ENCODE measurements at places on chromosomes 2 and 18.

- no peak for DNase-seq
Observed at GRCh38 chr2:138209009-138209408, 244.7 kb downstream of the HNMT start.

DNA sequence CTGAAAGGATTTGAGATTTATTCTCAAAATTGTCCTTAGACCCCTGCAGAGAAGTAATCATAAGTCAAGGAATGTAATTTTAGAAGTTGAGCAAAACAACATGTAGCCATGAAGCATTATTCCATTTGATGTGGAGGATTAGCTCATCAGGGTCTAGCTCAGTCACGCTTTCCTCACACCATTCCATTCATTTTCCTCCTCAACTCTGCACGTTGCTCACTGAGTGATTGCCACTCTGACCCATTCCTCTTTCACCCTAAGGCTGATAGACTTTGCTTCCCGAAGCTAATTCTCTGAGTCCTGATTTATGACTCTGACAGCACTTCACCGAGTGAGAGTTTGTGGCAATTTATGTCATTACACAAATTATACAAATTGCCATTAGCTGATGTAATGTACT lies 820.6 kb upstream of the PIK3C3 start:
- peak; percentile 46 for DNase-seq

DNA sequence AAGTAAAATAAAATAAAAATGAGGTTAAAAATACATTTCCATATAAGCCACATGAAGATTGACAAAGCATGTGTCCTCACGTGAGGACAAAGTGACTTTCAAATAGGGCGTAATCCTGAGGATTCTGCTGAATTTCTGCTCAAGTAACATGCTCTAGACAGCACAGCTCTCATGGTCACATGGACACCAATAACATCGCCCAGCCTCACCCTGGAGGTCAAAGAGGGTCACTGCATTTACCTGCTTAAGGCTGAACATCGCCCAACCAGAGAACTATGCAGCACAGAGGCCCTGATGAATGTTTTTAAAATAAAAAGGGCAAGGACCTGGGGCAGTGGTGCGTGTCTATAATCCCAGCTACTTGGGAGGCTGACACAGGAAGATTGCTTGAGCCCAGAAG lies 30.2 kb downstream of the TGFBRAP1 start:
- no peak for DNase-seq

DNA sequence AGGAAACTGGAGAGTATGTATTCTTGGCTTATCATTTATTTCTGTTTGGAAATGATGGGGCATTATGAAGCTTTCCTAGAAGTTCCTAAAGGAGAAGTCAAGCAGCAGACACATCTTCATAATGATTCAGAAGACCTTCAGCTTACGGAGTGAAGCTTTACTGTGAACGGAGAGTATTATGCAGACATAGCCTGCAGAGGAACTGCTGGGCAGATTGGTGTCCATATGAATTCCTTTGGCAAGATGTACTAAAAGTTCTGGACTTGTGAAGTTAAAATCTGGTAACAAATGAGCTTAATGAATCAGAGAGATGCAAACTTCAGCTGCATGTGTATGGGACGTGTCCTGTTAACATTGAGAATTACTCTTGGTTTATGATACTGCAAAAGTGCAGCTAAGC lies 60.1 kb downstream of the NABP1 start:
- DNase-seq: no peak

- DNase-seq: no peak
Observed at GRCh38 chr2:66571918-66572317, 137.0 kb downstream of the MEIS1 start.

GRCh38 chr2:134583462-134583861 lies 135.3 kb downstream of the TMEM163 start:
- no peak for DNase-seq

GRCh38 chr2:65407240-65407639 lies 25.2 kb downstream of the SPRED2 start:
- no peak for DNase-seq

DNA sequence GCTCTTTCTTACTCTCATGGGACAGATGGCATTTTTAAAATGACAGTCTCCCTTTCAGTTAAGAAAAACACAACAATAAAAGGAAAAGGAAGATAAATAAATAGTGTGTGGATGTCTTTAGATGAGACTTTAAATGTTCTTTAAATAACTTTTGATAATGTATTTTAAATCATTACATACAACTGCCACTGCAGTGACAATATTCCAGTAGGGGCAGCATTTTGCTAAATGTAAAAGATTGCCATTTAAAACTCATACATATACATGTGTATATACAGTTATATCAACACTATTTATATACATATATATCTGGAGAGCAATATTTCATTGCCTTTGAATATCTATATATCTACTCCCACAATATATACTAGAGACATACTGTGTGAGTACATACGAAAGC lies 90.7 kb downstream of the INO80D start:
- no peak for DNase-seq

DNA sequence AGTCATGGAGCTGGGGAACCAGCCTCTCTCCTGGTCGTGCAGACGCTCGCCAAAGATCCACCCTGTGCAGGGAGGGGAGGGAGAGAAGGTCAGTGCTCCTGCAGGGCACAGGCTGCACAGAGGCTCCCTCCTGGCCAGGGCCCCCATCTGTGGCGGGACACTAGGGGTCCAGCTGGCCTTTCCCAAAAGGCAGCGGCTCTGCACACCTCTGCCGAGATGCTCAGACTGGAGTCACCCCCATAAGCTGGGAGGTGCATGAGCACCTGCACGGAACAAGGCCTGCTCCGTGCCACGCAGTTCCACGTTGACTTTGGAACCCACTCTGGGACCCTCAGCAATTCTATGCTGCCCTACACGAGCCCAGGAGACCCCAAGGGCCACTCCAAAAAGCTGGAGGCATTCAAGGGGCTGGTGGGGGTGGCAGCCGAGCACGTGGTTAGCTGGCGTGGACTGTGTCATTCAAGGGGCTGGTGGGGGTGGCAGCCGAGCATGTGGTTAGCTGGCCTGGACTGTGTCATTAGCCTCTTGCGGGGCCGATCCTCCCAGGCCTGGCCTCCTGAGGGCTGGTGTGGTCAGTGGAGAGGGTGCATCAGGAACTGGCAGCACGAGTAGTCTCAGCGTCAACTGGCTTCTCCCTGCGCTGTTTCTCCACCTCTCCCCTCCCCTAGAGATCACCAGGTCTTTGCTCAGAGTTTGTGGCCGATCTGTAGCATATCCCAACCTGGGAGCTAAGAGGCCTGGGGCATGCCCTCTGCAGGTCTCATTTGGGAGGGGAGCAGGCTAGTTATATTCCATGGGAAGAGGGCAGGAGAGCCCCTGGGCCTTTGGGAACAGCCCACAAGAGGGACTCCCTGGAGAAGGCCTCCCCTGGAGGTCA lies 9.8 kb downstream of the SNORC start:
- no peak for DNase-seq

- DNase-seq: no peak
Observed at GRCh38 chr18:44508474-44508873, 172.2 kb upstream of the SETBP1 start.

DNA sequence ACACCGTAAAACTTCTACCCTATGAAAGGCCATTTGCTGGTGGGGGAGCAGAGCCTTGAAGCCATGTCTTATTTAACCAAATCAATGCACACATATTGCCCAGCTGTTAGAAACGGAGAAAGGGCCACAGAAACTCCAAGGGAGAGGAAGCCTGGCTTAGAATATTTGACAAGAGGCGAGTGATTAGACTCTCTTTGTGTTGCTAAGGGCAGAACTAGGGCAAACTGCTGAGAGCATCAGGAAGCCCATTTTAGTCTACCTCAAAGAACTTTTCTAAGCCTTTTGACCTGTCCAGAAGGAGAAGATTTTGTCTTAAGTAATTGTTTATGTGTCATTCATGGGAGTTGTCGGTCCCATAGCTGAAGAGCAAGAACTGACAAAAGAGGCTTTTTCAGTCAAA lies 54.4 kb upstream of the CELF4 start:
- DNase-seq: no peak

DNA sequence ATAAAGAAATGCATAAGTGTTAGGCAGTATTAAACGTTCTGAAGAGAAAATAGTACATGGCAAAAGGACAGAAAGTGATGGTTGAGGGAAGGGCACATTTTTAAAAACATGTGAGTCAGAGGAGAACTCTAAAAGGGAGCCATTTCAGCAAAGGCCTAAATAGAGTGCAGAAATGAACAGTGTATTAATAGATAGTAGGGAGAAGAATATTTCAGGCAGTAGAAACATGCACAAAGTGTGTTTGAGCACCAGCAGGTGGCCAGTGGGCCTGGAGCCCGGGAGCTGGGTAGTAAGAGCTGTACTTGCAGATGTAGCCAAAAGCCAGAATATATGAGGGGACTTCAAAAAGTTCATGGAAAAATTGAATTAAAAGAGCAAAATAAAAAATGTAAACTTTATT lies 288.1 kb upstream of the FIGN start:
- no peak for DNase-seq

DNA sequence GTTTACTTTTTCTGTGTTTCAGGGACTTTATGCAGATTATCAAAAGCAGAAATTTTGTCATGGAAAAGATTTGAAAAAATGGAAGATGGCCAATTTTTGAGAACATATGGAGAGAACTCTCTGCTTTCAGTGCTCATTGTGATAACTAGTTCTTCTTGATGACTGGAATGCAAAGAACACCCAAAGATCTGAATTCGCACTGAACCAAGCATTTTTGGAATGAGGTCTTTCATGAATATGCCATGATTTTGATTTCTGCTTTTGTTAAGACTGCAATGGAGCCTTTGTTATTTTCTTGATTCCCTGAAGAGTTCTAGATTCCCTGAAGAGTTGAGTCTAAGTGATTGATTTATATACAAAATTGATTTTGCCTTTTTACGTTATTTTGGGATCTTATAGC lies 124.1 kb downstream of the FMNL2 start:
- no peak for DNase-seq

DNA sequence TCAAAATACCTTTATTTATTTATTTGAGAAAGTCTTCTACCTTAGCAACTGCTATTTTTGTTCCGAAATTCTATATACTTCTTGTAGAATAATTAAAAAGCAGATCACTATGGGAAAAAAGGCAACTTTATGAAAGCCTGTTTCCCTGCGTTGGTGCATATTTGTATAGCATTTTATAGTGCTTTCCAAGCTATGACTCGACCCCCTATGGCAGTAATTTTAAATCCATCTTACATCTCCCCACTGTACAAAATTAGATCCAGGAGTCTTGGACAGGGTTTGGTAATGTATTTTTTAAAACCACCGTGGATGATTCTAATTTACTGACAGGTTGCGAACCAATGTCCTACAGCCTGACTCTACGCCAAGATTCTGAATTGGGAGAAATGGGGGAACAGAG lies 10.1 kb downstream of the TANK start:
- no peak for DNase-seq

- no peak for DNase-seq
Observed at GRCh38 chr2:37851828-37852584, 73.1 kb upstream of the RMDN2 start.

- DNase-seq: no peak
Observed at GRCh38 chr2:38485734-38486133, 108.7 kb upstream of the ATL2 start.

GRCh38 chr2:225788571-225789094 lies 389.1 kb downstream of the NYAP2 start:
- no peak for DNase-seq

GRCh38 chr2:88159955-88160415 lies 10.2 kb upstream of the THNSL2 start:
- DNase-seq: peak; percentile 56

- no peak for DNase-seq
Observed at GRCh38 chr2:30484995-30485394, 37.9 kb downstream of the LCLAT1 start.

- DNase-seq: no peak
Observed at GRCh38 chr2:34305587-34305986, 706.5 kb upstream of the FAM98A start.

DNA sequence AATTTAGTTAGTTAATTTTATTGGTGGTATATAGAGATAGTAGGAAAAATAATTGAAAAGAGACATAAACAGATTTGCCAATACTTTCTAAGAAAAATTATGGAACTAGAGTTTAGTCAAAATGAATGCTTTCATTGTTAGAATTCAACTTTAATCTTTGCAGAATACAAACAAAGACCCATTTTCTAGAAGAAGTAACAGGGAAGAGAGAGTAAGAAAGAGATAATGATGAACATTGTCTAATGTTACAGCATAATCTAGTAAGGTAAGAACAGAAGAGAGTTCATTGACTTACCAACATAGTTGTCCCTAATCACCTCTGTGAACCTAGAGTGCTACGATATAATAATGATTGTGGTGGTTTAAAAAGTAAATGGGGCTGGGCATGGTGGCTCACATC lies 23.7 kb downstream of the SCN1A start:
- no peak for DNase-seq

DNA sequence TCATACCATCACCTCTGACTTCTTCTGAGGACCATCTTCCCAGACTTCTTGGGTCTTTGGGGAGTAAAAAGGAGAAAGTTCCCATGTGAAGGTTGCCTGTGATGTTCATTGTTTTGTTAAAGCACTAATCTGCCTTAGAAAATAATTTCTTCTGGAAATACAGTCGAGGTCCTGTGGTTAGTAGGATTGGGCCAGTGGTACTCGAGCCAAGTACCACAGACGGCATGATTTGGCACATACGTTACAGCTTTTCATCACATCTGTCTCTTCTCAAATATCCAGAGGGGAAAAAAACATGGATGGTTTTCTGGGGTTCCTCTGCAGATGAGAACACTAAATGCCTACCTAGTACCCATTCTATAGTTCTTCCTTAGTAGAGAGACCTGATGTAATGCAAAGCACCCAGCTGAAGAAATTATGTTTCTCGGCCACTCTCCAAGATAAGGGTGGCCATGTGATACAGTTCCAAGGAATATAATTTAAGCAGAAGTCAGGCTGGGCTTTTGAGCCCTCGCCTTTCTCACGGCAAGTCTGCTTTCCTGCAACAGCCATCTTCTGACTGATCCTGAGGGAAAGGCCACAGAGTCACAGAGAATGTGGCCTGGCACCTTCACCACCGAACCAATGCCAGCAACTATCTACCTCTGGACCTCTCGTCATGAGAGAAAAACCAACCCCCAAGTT lies 161.0 kb downstream of the RNF152 start:
- DNase-seq: no peak

DNA sequence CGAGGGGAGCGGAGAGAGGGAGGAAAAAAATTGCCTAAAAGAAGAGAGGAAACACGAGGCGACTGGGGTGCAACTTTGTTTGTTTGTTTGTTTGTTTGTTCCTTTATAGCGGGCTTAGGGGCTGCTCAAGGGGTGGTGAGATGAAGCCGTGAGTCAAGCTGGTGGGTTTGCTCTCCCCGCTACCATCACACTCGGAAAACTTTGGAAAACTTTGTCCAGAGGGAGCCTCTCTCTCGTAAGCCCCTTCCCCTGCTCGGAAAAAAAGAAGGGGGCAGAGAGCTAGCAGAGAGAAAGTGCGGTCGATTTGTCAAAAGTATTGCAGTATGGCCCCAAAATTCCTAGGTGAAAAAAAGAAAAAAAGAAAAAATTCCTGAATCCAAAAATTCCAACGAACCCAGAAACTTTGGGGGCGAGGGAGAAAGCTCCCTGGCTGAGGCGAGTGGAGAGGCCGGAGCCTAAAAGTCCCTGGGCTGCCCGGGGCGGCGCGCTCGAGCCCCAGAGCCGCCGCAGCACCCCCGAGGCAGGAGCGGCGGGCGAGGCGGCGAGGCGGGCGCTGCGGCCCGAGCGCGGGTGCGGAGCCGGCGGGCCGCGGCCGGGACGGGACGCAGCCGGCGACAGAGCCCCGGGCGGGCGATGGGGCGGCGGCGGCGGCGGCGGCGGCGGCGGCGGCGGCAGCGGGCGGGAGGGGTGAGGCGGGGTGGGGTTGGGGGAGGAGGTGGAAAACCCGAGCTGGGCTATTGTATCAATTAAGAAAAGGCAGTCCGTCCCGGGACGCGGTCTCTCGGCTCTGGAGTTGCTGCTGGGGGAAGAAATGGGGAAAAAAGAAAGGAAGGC lies 558 bp upstream of the CYP26B1 start:
- peak; percentile 57 for DNase-seq
